ENCODE measurements at places on chromosomes 2 and 18.

- no peak for DNase-seq
Observed at GRCh38 chr2:33478968-33479731, 2.7 kb downstream of the RASGRP3 start.

- DNase-seq = no peak
Observed at GRCh38 chr2:237154082-237154638, 68.5 kb downstream of the COPS8 start.

- DNase-seq = no peak
Observed at GRCh38 chr2:207766697-207767460, 2.8 kb downstream of the FZD5 start.

DNA sequence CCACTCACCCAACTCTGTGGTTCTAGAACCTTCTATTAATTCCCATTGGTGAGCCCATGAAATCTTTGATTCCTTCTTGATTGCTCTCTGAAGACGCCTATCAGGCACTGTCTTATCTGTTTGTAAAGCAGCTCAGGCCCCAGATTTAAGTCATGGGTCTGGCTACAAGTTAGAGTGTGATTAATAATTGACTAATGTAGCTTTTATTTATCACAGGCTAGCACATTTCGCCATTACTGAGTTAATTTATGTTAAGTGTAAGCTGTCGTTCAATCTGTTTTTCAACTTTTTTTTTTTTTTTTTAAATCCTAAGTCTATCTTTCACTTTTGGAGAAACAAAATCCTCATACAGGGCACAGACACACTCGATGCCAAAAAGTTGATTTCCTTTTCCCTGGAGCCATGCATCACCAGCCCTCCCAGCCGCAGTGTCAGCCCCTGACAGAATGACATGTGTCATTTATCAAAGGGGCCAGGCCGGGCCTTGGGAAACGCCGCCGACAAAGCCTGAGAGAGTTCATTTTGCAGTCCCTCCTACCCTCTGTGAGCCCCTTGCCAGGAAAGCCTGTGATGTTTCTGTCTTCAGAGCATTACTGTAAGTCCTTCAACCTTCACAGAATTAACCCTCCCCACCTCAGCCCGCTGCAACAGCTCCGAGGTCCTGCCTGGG lies 15.8 kb downstream of the TSHZ1 start:
- DNase-seq = no peak

GRCh38 chr2:96542357-96542977 lies 5.9 kb downstream of the ARID5A start:
- DNase-seq = no peak

DNA sequence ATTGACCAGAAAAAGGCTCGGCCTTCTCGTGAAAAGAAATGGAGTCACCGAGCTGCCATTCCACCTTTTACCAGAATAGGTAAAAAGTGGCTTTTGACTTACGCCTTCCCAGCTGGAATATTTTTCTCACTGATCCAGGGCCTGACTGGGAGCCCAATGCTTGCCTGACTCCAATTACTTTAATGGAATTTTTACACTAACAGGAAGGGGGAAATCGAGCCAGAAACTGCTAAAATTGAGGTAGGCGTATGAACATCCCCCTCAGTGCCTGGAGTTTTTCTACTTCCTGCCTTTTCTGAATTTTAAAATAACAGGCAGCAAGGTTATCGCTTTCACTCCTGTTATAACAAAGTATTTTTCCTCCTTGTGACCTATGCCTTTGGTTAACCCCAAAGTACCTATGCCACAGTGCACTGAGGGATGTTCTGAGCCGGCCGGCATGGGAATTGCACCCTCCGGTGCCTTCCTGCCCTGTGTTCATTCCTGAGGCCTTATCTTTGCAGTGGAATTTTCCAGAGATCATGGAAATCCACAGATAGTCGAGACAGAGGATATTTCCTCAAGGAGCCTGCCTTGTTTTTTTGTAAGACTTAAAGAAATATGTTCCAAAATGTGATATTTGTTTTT lies 18.3 kb upstream of the RPL31 start:
- DNase-seq = no peak

- no peak for DNase-seq
Observed at GRCh38 chr18:72878143-72878542, 10.4 kb upstream of the NETO1 start.

GRCh38 chr2:67604360-67604759 lies 207.2 kb downstream of the ETAA1 start:
- no peak for DNase-seq

- no peak for DNase-seq
Observed at GRCh38 chr18:70493461-70493860, 204.6 kb downstream of the SOCS6 start.

GRCh38 chr2:128371248-128371630 lies 52.6 kb upstream of the HS6ST1 start:
- no peak for DNase-seq

DNA sequence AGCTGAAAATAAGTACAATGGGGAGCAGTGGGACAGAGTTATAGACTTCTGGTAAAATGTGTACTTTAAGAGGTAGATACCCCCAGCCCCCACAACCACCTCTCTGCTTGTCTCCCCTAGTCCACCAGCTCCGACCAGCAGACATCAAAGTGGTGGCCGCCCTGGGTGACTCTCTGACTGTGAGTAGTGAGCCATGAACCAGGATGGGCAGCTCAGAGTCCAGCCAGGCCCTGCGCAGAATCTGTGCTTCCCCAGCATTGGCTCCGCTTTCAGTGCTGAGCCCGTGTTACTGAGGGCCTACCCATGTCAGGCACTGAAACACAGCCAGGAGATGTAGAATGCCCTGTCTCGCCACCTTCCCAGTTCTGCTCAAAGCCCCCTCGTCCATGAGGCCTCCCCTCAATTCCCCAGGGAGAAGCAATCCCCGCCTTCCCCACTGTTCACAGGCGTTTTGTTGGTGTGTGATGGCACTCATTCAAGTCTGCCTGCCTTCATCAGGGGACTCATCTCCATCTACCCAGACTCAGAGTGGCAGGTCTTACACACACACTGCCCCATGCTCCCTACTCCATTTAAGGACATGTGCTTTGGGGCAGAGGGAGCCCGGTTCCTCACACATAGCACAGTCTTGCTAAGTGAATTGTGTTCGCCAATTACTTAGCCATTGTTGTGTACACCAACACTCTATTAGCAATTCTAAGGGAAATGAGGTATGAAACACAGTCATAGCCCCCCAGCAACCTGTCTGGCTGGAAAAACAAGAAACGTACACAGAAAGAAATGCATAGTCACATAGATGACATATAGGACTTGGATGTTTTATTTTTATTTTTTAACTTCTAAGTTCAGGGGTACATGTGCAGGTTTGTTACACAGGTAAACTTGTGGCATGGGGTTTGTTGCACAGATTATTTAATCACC lies 122.6 kb downstream of the PLB1 start:
- DNase-seq = no peak

DNA sequence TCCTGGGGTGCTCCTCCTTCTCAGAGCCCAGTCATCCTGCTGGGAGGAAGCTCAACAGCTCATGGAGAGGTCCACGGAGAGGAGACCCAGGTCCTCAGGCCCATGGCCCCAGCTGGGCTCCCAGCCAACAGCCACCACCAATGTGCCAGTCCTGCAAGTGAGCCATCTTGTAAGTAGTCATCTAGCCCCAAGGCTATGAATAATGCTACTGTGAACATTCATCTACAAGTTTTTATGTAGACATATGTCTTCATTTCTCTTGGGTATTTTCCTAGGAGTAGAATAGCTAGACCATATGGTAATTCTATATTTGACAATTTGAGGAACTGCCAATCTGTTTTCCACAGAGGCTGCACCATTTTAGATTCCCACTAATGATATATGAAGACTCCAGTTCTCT lies 166.1 kb downstream of the MTCL1 start:
- DNase-seq = no peak

DNA sequence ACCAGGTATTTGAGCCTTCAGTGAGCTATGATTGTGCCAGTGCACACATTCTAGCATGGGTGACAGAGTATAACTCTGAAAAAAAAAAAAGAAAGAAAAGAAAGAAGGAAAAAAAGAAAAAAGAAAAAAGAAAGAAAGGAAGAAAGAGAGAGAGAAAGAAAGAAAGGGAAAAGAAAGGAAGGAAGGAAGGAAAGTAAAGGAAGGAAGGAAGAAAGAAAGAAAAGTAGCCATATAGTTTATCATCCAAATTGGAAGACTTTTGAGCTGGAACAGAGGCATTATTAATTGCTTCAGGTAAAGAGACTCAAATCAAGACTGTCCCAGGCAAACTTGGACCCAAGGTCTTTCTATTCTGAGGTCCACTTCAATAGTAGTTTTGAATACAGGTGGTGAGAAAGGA lies 32.9 kb upstream of the ZEB2 start:
- no peak for DNase-seq

- no peak for DNase-seq
Observed at GRCh38 chr2:43397411-43397810, 171.0 kb upstream of the ZFP36L2 start.

DNA sequence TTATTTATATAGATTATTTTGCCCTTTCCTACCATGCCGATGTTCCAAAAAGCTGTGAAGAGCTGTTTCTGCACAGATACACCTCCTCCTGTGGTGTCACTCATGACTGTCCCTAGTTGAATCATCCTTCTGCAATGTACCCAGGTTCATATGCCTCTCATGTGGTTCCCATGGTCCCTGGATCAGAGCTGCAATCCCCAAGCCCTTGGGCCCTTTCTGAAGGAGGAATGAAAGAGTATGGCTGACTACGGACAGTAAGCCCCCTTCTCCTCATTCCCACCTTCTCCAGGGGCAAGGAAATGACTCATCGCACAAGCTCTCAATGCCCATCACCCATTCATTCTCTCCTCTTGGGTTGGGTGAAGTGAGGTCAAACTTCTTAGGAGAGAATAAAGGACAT lies 63.9 kb upstream of the ACVR1 start:
- DNase-seq = no peak

DNA sequence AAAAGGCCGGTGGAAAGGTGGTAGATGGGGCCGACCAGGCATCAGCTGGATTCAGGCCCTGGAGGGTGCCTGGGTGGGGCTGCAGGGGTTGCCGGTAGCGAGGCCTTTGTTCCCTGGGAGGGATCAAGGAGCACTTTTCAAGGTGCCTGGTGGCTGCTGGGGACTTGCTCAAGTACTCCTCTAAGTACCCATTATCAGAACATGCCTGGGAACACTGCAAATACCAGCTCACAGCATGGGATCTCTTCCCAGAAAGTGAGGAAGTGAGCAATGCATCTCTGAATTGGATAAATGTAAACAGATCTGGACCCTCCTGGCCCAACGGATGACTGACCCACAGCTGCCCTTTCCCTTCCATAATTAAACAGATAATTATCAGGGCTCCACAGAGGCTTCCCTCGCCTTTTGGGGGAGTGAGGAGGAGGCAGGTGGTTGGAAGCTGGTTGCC lies 210.5 kb downstream of the SH3RF3 start:
- DNase-seq = no peak

GRCh38 chr2:142425551-142425950 lies 294.7 kb upstream of the LRP1B start:
- DNase-seq = no peak

All from activated naive CD4-positive, alpha-beta T cell (primary cell).